SW 1271 (cell line): ENCODE measurements at places on chromosomes 7 and 10.

GRCh38 chr10:102408728-102409603, 9.6 kb downstream of the PSD start:
- DNase-seq = peak; percentile 17

DNA sequence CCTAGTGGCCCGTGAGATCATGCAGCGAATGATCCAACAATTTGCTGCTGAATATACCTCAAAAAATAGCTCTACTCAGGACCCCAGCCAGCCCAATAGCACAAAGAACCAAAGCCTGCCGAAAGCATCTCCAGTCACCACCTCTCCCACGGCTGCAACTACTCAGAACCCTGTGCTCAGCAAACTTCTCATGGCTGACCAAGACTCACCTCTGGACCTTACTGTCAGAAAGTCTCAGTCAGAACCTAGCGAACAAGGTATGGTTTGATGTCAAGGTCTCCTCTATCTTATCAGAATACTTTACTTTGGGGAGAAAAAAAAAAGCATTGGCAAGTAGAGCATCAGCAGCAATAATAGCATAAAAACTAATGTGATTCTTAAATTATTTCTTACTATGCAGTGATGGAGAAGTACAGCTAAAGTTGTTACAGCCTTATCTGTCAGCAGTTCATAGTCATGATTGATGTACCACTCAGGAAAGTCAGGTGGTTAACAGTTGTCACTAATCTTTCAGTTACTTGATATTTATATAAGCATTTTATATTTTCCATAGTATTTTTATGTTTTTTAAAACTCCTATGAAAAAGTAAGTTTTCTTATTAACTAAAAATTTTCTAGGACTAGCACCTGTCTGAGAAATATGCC, 117.1 kb downstream of the LCOR start:
- DNase-seq = no peak

DNA sequence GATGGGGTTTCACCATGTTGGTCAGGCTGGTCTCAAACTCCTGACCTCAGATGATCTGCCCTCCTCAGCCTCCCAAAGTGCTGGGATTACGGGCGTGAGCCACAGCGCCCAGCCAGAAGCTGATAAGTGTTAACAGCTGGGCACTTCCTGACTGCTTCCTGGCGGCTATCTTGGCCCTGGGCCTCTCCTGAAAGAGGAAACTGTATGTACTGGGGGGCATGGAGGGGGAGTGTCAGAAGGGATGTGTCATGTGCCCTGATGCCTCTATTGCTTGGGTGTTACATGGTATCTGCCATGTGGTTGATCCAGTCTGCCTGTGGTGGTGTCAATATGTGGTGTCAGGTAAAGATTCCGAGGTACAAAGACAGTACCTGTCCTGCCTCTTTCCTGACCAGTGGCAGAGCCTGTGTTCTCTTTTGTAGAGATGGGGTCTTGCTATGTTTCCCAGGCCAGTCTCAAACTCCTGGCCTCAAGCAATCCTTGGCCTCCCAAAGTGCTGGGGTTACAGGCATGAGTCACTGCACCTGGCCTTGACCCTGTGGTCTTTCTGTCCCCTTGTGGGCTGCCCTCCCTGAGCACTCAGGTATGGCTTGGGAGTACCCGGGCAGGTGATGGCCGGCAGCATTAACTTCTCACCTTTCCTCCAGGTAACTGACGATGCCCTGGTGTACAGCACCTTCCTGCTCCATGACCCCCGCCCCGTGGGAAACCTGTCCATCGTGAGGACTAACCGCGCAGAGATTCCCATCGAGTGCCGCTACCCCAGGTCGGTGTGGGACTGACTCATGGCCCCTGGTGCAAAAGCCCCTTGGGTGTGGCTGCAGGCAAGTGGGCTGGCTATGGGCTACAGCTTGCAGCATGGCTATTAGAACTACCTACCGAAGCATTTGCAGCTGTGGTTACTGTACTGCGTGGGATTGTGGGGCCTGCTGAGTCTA, 4.4 kb downstream of the ZP3 start:
- no peak for DNase-seq

DNA sequence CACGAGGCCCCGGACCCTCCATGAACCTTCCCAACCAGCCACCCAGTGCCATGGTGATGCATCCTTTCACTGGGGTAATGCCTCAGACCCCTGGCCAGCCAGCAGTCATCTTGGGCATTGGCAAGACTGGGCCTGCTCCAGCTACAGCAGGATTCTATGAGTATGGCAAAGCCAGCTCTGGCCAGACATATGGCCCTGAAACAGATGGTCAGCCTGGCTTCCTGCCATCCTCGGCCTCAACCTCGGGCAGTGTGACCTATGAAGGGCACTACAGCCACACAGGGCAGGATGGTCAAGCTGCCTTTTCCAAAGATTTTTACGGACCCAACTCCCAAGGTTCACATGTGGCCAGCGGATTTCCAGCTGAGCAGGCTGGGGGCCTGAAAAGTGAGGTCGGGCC, 90.6 kb upstream of the PDCD4 start:
- no peak for DNase-seq

- peak; percentile 19 for DNase-seq
Measured at GRCh38 chr10:93080350-93081046, 6.8 kb downstream of the CYP26A1 start.

GRCh38 chr7:142454862-142455261, 197.0 kb upstream of the PRSS58 start:
- DNase-seq = no peak

GRCh38 chr10:105691811-105692210, 1050.7 kb downstream of the SORCS3 start:
- no peak for DNase-seq

- DNase-seq = no peak
Measured at GRCh38 chr10:124849111-124849773, 47.6 kb downstream of the ABRAXAS2 start.

DNA sequence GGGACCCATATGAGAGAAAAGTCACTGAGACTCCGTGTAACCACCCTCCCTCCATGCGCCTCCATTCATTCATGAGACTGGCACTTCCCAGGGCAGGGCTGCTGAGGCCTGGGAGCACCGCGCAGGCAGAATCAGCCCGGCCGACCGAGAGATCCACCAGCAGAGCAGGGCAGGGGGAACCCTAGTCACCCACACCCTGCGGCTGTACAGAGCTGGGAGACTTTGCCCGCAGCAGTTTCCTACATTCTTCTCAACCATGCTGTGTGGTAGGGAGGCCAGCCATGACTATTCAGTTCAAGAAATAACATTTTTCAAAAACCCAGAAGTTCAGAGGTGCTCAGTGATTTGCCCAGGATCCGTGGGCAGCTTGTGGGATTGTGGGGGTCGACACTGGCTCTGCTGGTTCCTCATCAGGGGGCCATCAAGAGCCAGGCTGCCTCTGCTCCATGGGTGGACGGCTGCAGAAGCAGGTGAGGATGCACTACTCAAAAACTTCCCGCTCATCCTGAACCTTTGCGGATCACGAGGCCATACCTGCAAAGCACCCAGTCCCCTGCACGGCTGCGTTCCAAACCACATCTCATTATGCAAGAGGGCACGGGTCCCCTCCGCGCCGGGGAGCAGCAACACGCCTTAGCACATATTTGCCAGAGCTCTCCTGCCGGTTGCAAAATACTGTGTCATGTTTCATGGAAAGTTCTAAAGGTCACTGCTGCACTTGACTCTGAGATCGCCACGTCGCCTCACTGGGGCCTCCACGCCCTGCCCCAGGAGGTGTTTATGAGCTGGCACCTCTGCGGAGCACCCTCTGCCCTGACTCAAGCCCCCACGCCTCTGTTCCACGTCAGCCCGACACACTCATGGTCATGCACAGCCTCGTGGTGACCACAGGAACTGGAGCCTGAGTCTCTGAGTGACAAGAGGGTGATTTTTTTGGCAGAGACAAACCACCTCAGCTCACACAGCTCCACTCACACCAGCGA, 132.0 kb downstream of the PRKAG2 start:
- peak; percentile 19 for DNase-seq

GRCh38 chr10:46544989-46545791, 11.3 kb downstream of the GPRIN2 start:
- DNase-seq = no peak

- DNase-seq = no peak
Measured at GRCh38 chr7:135232720-135233119, 918 bp upstream of the STRA8 start.

GRCh38 chr10:6647811-6648526, 67.9 kb upstream of the PRKCQ start:
- DNase-seq = peak; percentile 2

GRCh38 chr7:4135301-4135700, 546.8 kb upstream of the FOXK1 start:
- no peak for DNase-seq

DNA sequence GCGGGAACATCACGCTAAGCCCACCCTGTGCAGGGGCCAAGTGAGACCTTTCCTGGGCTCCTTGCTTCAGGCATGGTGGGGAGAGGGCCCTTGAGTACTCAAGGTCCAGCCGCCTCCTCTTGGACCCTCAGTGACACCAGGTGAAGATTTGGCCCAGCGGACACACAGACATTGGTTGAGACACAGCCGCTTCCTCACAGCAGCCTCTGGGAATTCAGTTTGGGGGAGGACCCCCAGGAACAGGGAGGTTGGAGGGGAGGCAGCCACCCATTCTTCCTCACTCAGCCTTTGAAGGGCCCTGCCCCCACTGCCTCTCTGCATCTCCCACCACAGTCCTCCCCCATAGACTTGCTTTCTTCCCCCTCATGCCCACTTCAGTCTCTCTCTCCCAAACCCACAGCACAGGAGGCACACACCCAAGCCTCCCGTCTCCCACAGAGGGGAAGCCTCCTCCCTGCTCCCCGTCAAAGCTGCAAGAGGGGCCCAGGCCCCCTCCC, 31.9 kb downstream of the ANXA8 start:
- no peak for DNase-seq

DNA sequence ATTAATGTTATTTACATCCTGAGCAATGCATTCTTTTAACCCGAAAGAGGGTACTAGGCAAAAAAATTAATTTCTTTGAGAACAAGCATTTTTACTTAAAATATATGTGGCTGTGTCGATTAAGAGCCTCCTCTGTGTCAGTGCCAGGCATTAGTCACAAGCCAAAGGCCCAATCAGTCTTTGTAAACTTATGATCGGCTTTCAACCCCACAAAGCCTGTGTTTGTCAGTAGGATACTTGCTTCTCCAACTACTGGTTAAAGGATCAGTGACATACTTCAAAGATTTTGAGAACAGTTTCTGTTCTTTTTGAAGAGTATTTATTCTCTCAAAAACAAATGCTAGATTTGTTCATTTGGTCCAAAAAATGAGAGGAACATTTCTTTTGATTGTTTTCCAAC, 159.3 kb downstream of the NRCAM start:
- no peak for DNase-seq
